ENCODE measurements at places on chromosomes 1 and 21.
A peak's percentile ranks its signal among the peaks of the same experiment; 100 is the strongest.

- DNase-seq = no peak
These were observed 56.0 kb upstream of the LAMC2 start for GRCh38 chr1:183129921-183130690.

DNA sequence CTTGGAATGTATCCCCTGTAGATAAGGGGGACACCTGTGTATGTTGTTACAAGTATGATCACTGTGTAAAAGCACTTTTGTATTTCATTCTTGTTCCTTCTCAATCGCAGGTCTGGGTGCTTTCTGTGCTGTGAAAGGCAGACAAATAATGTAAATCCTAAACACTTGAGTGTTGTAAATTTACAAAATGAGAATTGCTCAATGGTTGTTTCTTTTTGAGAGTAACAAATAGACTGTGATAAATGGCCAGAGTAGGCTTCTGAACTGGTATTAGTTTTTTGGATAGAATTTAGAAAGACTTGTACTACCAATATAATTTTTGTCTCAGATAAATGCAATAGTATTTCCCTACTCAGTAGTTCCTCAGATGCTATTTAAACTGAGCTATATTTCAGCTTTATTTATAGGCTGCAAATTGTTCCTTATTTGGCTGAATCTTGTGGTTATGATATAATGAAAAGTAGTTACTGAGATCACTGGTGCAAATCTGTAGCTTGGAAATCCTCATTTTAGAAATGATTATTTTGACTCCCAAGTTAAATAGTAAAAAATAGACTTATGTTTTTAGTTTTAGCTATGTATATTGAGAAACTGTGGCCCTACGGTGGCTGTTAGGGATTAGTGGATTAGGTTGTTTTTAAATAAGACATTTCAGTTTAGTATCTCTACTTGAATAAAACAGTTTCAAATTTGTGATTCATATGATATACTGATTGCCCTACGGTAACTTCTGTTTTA is 9.2 kb downstream of the BACH1 start:
- no peak for DNase-seq

DNA sequence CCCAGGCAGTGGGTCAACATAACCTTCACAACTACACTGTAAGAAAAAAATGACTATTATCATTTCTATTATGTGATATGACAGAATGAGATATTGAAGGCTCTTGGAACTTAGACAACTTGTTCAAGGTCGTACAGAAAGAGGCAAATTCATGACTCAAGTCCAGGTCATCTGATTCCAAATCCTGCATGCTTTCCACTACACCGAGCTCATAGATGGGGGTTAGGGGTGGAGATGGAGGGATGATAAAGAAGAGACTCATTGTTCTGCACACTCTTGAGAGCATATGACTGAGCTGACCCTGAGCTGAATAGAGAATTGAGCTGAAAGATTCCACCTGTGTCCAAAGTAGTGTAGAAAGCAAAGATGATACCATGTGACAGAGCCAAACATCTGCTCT is 2.8 kb downstream of the FCRL6 start:
- DNase-seq = no peak

- DNase-seq = peak; percentile 73
These were observed at the start of gene SYT11 for GRCh38 chr1:155859234-155859829. TSS of gene SYT11 (plus strand) at chr1:155859567. CDS start at chr1:155859762, 195 bp downstream.

DNA sequence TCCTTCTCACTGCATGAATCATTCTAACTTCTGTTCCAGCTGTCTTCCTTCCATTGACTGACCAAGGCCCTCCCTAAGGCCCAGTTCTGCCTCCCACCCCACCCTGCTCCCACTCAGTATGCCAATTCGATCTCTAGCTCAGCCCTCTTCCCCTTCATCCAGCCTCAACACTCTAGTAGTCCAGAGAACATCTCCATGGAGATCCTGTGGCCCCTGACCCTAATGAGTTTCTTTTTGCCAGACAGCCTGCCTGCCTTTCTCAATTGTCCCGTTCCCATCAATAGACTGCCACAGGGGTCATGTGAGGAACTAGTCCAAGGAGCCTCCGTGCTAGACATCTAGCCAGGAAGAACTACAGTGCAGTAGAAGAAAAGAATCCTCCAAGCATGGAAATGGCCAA is 26.4 kb downstream of the RRAGC start:
- DNase-seq = no peak

DNA sequence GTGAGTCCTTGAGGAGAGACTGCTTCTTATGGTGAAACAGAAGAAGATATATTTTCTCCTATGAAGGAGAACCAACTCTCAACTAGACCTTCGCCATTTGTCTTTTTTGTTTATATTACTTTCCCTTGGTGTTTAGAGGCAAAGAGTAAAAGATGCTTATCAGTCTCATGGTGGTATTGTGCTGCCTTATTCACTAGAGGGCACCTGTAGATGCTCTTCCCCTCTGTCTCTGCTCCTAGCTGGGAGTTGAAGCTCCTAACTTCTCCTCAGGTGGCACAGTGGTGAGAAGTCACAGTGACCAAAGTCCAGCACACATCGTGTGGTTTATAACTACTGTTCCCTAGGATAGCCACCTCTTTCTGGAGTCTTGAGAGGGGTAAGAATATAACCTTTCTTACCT is 1359.6 kb downstream of the PLA2G4A start:
- no peak for DNase-seq

GRCh38 chr1:217322834-217323233 is 308.1 kb downstream of the GPATCH2 start:
- DNase-seq = no peak

GRCh38 chr1:203751051-203751450 is 13.9 kb upstream of the LAX1 start:
- no peak for DNase-seq

- no peak for DNase-seq
These were observed 54.4 kb upstream of the WNT2B start for GRCh38 chr1:112454316-112454715.

DNA sequence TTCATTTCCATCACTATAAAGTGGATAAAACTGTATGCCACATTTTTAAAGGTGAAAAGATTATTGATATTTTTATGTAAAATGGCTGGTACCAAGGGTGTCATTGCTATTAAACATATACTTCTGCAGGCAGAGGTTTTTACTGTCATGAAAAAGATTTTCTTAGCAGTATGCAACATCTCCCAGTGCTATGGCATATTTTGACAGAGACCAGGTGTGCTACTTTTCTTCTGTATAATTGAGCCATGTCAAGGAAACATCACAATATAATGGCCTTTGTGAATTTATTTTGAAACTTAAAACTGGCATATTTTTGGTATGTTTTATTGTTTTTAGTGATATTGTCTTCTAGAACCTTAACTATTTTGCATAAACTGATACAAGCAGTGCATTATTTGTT is 216.6 kb upstream of the C1orf105 start:
- DNase-seq = no peak

GRCh38 chr1:150548632-150549495 is at the start of gene ADAMTSL4:
TSS of gene ADAMTSL4 (plus strand) at chr1:150549408. CDS start at chr1:150552289, 2,881 bp downstream.
- DNase-seq = peak; percentile 89

DNA sequence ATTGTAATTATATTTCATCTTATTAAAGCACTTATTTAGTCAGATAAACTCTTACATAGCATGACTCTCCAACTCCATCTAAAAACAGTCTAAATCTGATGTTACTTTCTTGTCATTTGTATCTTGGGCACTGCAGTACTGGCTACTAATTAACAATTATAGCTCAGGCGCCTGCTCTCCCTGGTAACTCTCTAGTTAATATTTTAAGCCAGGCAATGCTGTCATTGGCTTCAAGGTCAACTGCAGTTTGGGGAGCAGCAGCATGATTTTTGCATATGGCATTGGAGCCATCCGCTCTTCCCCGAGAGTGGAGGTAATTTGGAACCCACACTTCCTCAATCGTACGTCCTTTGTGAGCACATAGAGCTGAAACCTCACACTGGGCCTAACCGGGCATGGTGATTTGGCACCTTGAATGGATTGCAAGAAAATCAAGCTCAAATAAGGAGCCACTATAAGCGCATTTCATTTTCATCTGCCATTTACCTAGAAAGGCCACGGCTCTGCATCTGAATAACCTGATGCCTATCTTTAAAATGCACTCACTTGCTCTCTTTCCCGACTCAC is 187.7 kb downstream of the KAZN start:
- no peak for DNase-seq

DNA sequence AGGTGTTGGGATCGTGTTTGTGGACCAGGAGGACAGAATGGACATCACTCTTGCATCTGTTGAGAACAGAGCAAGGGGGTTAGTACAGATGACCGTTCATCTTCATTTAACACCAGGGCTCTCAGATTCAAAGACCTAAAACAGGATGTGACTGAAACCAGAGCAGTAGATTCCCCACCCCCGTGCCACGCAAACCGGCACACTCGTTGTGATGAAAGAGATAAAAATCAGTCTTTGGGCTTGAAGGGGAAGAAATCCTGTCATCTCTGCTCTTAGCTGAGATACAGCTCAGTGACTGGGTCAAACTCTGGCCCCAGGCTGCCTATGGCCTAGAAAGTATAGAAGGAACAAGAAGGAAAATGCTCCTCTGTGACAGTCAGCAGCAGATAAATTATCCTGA is 146.2 kb upstream of the KRTAP19-8 start:
- no peak for DNase-seq

DNA sequence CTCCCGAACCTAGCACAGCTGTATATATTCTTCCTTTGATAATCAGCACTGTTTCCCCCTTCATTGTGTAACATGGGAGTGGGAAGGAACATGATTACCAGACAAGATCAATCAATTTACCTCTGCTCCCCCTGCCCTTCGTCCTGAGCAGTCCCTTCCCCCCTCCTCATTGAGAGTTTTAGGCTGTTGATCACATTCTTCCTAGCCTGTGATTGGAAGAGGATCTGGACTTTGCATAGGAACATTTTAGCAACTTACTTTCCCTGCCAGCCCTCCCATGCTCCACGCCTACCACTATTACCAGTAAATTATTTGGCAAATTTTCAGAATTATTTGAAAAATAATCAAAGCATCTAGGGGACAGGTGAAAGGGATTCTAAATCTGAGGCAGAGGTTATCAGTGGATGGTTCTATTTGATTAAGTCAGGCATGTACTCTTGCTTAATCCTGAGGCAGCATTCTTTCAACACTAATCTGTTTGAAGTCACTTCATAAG is 62.7 kb upstream of the ABCD3 start:
- no peak for DNase-seq

DNA sequence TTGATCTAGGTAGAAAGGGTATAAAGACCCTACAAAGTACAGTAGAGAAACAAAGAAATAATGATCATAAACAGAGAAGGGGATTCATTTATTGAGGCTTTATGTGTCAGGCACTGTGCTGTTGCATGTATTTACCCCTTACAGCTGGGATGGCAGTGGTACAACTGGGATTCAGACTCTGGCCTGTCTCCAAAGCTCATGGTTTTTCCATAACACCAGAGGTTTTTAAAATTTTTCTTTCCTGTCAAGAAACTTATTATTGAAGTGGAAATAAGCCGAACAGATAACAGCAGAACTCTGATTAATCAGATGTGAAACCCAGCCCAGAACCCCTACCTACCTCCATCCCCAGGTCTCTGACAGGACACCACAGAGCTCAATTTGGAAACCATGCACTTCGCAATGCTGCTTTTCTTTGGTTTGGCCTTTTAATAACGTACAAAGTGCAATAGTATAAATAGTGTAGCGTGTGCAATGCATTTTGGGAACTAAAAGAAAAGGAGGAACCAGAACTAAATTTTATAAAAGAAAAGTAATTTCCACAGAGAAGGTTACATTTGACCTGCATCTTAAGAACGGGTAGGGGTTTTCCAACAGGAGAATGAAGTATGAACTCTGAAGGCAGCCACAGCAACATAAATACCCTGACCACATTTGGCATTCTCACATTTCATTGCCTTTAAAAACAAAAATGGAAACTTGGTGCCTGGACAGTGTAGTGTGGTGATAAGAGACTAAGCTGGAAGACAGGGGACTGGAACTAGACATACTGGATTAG is 92.0 kb upstream of the S1PR1 start:
- no peak for DNase-seq

GRCh38 chr1:201180141-201180540 is 10.5 kb upstream of the IGFN1 start:
- no peak for DNase-seq

GRCh38 chr1:26833432-26834405 is 7.2 kb downstream of the ZDHHC18 start:
- DNase-seq = peak; percentile 62
